ENCODE measurements at places on chromosomes 1 and 21. TPM values are rescaled to one million over a fixed set of nuclear protein-coding genes. Genes with fewer than 3 reads are reported as not detected.
A peak's percentile ranks its signal among the peaks of the same experiment; 100 is the strongest.

CLDN17 gene
- total RNA-seq, result not detected

DNA sequence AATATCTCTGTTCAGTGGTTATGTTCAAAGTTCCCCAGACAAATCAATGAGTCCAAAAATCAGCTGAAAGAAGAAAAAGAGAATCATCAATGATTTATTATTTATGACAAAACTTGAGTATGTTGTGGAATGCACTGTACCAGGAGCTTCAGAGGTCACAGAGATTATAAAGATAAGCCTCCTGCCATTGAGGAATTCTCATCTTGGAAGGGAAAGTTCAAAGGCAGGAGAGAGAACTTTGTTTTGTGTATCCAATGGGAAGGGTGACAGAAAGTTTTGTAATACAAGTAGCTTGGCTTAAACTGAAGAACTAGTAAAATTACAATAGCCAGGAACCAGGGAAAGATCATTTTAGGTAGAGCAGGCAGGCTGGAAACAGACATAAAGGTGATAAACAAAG, 367.7 kb downstream of the VAV3 start:
- no peak for DNase-seq

DNA sequence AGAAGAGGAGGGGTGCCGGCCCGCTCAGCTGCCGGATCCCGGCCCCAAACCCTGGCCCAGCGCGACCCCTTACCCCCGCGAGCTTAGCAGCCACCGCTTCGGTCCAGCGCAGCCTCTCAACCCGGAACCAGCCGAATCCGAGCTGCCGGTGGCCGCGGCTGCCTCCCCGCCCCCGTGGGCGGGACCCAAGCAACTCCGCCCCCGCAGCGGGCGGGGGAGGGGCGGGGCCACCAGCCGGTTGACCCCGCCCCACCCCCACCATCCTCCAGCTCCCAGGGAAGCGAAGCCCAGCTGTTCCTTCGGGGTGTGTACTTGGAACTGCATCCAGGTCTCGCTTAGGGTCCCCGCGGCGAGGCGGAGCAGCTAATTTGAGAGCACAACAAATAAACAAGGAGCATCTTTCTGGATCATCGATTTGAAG, at the start of gene TRIM62:
TSS of gene TRIM62 (minus strand) at position 123 of the 421 bp plus-strand sequence. CDS start 611 bp downstream, outside the sequence.
- peak; percentile 94 for DNase-seq

GRCh38 chr1:89125913-89126580, at the start of gene GBP2:
TSS of gene GBP2 (minus strand) at chr1:89126114. CDS start at chr1:89121966, 4,148 bp downstream.
- DNase-seq, result no peak

HEYL gene
- total RNA-seq, result 19.8 TPM

DNA sequence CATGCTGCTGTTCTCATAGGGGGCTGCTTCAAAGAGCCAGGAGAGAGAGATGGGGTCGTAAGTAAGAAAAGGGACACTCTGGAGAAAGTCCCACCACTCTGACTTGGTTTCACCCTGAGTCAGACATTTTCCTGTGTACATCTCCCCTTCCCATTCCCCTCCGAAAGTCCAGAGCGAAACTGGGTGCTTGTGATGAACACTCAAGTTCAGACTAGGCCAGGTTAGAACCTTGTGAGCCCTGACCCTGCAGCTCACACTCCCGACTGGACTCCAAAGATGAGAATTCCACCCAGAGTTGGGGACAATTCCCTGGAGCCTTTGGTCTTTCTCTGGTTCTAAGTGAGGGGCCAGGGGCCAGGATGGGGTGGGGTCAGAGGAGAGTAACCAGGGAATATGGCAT, 139.5 kb downstream of the CNIH3 start:
- no peak for DNase-seq

DNA sequence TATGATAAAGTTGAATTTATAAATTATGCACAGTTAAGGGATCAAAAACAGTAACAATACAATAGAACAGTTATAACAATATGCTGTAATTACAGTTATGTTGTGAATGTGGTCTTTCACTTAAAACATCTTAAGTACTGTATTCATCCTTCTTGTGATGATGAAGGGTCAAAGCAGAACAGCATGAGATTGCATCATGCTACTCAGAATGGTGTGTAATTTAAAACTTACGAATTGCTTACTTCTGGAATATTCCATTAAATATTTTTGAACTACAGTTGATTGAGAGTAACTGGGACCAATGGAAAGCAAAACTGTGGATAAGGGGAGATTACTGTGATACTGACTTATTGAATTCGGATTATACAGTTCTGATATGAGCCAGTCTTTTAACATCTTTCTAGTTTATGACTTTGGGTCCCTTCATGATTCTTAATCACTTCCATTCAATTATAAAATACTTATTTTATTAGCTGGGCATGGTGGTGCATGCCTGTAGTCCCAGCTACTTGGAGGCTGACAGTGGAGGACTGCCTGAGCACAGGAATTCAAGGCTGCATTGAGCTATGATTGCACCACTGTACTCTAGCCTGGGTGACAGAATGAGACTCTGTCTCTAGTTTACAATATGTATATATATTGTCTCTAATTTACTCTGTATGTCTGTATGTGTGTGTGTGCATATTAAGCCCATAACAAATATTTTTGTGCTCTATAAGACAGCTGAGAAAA, 43.2 kb downstream of the ATP1B1 start:
- no peak for DNase-seq

DNA sequence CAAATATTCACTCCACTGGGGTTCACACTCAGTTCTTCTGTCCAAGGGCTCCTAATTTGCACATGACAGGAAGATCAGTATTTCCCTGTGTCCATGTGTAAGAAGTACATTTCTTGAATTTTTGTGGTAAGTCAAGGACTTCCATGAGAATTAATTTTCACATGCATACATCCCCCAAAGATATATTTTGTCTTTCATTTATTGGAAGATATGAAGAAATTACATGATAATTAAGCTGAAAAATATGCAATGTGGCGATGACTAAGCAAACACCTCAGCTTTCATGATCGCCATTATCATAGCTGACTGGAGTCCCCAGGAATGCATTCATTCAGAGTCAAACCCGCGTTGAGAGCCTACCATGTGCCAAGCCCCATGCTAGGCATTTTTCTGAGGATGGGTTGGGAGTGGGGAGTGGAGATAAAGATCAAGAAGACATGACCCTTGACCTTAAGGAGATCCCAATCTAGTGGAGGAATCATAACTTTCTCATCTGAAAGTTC, 104.6 kb upstream of the F3 start:
- no peak for DNase-seq

DNA sequence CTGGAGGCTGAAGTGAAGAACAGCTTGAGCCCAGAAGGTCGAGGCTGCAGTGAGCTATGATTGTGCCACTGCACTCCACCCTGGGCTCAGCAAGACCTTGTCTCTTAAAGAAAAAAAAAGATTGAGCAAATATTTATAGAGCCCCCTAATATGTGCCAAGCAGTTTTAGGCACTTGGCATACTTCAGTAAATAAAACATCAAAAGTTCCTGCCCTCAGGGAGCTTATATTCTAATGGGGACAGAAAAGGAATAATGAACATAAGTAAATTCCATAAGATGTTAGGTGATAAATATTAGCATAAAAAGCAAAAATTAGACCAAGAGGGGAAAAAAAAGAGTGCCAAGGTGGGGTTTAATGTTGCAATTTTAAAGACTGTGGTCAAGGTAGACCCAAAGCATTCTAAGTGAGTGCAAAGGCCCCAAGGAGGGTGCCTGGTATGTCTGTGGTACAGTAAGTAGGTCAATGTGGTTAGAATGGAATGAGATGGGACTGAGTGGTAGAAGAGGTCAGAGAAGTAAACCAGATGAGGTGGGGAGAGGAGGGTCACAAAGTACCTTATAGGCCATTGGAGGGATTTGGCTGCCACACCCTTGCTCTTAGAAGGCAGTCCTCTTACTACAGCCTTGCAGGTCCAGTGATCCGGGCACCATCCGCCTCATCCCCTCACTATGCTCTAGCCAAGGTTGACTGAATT, 2.2 kb upstream of the TOE1 start:
- no peak for DNase-seq

GRCh38 chr1:217134857-217135568, 411.8 kb upstream of the ESRRG start:
- no peak for DNase-seq

DNA sequence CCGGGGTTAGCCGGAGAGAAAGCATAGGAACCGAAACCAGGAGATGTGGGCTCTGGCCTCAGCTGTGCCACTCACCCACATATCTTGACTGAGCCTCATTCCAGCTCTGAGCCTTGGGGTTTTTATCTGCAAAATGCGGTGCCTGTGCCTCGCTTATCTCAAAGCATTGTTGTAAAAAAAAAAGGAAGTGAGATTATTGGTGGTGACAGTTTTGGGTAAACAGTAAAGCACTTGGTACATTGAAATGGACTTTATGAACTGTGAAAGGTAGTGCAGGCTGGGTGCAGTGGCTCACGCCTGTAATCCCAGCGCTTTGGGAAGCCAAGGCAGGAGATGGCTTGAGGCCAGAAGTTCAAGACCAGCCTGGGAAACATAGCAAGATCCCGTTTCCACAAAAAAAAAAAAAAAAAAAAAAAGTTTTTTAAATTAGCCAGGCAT, 3.8 kb downstream of the PTAFR start:
- no peak for DNase-seq

RIPPLY3 gene
- total RNA-seq, result not detected

GRCh38 chr1:9787702-9788101, 36.1 kb downstream of the CLSTN1 start:
- no peak for DNase-seq

- no peak for DNase-seq
Observed at GRCh38 chr1:40588586-40588985, 57.1 kb downstream of the ZNF684 start.

- no peak for DNase-seq
Observed at GRCh38 chr1:204455831-204456145, 38.8 kb downstream of the PIK3C2B start.

GRCh38 chr1:91400133-91400725, 4.4 kb downstream of the HFM1 start:
- DNase-seq, result no peak

GRCh38 chr1:81382561-81382960, 418.2 kb upstream of the ADGRL2 start:
- DNase-seq, result no peak

FCRL5 gene
- total RNA-seq, result not detected

GRCh38 chr1:64173336-64173940, 30.0 kb upstream of the UBE2U start:
- no peak for DNase-seq

GRCh38 chr1:22855668-22856606, 116.7 kb downstream of the LACTBL1 start:
- no peak for DNase-seq

WNT3A gene
- total RNA-seq, result not detected

SPRR4 gene
- not detected for total RNA-seq

F5 gene
- total RNA-seq, result 16.6 TPM

- DNase-seq, result no peak
Observed at GRCh38 chr1:78101514-78101913, 55.7 kb downstream of the GIPC2 start.

- DNase-seq, result no peak
Observed at GRCh38 chr1:209715314-209715713, 10.7 kb downstream of the HSD11B1 start.

DNA sequence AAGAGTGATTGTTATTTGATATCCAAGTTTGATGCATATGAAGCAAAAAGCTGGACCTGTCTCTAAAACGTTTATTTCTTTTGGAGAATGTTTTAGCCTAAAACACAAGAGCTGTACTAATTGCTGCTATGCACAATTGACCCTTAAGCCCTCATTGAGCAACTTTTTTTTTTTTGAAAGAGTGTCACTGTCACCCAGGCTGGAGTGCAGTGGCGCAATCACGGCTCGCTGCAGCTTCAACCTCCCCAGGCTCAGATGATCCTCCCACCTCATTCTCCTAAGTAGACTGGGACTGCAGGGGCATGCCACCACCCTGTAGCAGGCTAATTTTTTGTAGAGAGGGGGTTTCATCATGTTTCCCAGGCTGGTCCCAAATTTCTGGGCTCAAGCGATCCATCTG, 129.1 kb downstream of the PIK3R3 start:
- no peak for DNase-seq

KRTAP12-2 gene
- total RNA-seq, result not detected

GRCh38 chr1:196410768-196411167, 197.5 kb downstream of the KCNT2 start:
- no peak for DNase-seq

- DNase-seq, result no peak
Observed at GRCh38 chr1:19710825-19711611, 46.3 kb downstream of the HTR6 start.

DNA sequence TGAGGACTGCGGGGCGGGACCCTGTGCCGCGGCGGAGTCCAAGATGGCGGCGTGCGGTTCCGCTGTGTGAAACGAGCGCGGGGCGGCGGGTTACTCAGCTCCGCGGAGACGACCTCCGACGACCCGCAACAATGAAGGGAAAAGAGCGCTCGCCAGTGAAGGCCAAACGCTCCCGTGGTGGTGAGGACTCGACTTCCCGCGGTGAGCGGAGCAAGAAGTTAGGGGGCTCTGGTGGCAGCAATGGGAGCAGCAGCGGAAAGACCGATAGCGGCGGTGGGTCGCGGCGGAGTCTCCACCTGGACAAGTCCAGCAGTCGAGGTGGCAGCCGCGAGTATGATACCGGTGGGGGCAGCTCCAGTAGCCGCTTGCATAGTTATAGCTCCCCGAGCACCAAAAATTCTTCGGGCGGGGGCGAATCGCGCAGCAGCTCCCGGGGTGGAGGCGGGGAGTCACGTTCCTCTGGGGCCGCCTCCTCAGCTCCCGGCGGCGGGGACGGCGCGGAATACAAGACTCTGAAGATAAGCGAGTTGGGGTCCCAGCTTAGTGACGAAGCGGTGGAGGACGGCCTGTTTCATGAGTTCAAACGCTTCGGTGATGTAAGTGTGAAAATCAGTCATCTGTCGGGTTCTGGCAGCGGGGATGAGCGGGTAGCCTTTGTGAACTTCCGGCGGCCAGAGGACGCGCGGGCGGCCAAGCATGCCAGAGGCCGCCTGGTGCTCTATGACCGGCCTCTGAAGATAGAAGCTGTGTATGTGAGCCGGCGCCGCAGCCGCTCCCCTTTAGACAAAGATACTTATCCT, 430 bp downstream of the RBM15 start:
- no peak for DNase-seq
